ENCODE measurements at places on chromosomes 2 and 18.

DNA sequence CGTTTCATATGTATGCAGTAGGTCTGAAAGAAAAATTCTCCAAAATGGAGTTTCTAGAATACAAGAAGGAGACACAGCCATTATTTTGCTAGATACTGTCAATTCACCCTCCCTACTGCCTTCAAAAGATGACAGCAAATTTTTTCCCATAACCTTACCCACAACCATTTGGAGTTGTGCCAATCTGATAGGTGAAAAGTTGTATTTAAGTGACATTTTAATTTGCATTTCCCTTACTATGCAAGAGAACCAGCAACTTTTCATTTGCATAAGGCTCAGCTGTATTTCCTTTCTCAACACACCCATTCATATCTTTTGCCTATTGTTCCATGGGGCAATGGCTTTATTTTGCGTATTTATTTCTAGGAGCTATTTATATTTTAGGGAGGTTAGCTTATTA is 31.4 kb upstream of the IL18RAP start:
- DNase-seq: no peak

- no peak for DNase-seq
Measured at GRCh38 chr18:47832348-47832747, 98.1 kb downstream of the SMAD2 start.

GRCh38 chr2:106075048-106075447 is 119.1 kb downstream of the UXS1 start:
- DNase-seq: no peak

DNA sequence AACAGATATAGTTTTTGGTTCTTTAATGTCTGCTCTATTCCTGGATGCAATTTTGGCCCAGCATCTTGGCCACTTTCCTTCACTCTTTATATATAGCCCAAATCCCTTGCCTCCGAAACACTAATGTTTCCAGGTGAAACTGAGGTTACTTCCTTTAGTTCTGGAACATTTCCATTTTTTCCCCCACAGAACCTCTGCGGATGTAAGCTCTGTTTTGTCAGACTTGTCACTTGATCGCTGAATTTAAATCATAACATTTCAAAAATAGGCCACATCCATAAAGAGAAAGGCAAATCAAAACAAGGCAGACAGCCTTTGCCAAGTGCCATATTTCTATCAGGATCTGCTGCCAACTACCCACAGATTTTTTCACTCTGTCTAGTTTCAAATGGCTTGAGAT is 115.1 kb downstream of the ANKRD44 start:
- DNase-seq: no peak

GRCh38 chr2:220504938-220505503 is 877.6 kb downstream of the SLC4A3 start:
- no peak for DNase-seq

DNA sequence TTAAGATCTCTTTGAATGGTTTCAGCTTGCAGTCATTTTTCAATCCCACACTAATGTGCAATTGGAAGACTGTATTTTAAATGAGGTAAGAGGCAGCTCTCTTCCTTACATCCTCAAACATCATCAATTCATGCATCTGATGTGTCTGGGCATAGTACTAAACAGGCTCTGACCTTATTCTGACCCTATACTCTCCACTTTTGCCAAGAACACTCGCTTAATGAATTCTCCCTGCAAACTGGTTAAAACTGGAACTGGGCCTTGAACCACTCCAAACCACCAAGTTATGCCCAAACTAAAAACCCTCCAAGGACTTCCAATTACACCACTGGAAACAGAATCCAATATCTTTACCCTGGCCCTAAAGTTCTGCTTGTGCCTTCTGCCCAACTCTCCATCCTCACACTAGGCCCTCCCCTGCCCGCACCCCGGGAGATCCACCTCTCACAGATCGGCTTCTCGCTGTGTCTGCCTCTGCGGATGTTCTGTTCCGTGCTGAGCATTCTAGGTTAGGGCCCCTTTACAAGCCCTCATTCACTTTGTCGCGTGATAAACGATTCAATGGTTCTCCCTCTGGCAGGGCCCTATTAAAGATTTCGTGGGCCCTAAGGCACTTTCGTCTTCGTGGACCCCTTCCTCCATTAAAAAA is 1.2 kb downstream of the M1AP start:
- no peak for DNase-seq

GRCh38 chr2:36770542-36771287 is 74.2 kb downstream of the VIT start:
- peak; percentile 19 for DNase-seq

DNA sequence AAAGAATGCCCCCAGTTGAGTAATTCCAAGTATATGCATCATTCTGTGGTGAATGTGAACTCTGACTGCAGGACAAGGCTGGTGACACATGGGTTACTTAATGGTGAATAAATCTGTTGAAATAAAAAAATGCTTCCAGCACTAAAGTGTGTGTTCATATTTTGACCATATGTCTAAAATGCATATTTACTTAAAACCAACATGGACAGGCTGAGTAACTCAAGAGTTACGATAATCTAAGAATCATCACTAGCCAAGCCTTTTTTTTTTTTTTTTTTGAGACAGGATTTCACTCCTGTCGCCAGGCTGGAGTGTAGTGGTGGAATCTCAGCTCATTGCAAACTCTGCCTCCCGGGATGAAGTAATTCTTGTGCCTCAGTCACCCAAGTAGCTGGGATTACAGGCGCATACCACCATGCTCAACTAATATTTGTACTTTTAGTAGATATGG is 47.1 kb upstream of the CCBE1 start:
- peak; percentile 94 for DNase-seq

DNA sequence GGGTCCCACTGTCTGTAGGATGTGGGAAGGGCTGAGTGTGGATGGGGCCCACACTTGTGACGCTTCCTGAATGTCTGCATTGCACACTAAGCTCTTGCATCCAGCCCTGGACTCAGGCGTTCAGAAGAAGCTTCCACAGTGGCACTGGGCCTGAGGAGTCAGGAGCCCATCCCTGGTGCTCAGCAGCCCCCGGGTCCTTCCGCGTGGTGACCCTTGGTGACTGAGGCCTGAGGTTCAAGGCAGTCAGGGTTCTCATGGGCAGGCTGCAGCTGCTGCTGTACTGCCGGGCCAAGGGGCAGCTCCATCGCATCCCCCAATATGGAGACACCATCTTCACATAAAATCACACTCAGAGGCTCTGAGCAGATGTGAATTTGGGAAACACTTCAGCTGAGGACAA is 65.8 kb upstream of the TUBA3E start:
- no peak for DNase-seq

DNA sequence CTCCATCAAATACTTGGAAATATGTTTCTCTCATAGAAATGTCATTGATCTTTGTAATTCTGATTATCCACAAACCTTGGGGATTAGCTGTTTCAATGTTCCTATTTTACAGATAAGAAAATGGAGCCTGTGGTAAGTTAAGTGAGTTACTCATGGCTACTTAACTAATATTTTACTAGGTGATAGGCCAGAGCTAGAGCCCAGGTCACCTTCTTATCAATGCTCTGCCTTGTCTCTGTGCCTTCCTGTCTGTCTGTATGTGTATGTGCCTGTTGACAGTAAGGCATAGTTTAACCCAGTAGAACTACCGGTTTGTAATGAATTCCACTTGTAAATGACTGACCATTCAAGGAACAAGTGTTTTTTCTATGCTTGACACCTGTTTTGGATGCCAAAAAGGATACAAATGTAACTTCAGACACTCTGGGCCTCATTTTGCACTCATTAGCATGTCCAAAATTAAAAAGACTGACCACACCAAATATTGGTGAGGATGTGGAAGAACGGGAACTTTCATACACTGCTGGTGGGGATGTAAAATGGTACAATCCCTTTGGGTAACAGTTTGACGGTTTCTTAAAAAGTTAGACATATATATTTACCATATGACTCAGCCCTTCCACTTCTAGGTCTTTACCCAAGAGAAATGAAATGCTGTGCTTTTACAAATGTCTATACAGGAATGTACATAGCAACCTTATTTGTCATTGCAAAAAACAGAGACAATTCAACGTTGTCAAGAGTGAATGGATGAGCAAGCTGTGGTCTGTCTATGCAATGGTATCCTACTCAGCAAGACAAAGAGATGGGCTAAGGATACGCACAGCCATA is 19.6 kb upstream of the IL1A start:
- no peak for DNase-seq

- DNase-seq: peak; percentile 12
Measured at GRCh38 chr2:177489719-177490301, 97.2 kb downstream of the AGPS start.

- DNase-seq: no peak
Measured at GRCh38 chr2:143955401-143956065, 564.4 kb downstream of the ZEB2 start.

DNA sequence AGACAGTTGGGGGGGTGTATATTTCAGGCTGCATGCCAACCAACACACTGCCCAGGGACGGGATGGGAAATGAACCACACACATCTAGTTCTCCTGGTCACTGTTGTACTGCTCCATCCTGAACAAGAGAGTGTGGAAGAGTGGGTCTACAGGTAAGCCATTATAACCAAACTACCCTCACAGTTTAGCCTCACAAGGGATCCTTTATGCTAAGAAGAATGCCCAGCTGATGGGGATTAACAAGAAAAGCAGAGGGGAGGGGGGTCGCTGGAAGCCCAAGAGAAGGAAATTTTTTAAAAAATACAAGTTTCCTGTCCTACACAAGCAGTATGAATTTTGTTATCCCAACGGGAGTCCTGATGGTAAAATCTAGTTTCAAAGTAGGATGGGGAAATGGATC is 16.1 kb downstream of the SPRED2 start:
- no peak for DNase-seq

- no peak for DNase-seq
Measured at GRCh38 chr2:20519309-20519708, 72.4 kb downstream of the RHOB start.

DNA sequence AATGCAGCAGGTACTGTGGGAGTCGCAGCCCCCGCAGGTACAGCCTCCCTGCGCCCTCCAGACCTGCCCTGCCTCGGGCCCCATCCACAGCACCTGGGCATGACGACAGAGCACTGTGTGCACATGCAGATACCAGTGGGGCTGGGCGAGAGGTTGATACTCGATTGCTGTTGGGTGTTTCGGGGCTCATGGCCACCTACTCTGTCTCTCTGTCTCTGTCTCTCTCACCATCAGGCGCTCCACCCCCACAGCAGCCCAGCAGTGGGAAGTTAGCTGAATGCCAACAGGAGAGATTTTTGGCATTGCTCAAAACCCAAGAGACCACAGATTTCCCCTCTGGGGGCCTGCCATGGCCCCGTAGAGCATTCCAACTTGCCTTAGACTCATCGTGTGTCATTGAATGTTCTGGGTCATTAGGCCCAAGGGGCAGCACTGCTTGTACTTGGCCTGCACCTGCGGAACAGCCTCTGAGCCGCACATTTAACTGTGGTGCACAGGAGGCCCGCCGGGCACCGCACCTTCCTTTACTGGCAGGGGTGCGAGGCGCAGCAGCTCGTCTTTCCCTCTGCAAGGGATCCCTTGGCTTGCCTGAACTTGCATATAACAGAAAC is 18.8 kb downstream of the KCNIP3 start:
- peak; percentile 46 for DNase-seq

Measured in GM04504 (cell line).